ENCODE measurements at places on chromosomes 1 and 21. TPM values are rescaled to one million over a fixed set of nuclear protein-coding genes. Genes with fewer than 3 reads are reported as not detected.

The BSND gene
- not detected for polyA plus RNA-seq

The TCHH gene
- polyA plus RNA-seq = not detected

The RGS16 gene
- 4.2 TPM for polyA plus RNA-seq

The TMEM240 gene
- not detected for polyA plus RNA-seq

The ANKRD35 gene
- polyA plus RNA-seq = not detected

The ALX3 gene
- not detected for polyA plus RNA-seq

The PODN gene
- polyA plus RNA-seq = not detected

The C21orf58 gene
- 0.64 TPM for polyA plus RNA-seq

The LRRC39 gene
- polyA plus RNA-seq = not detected

The LIN28A gene
- polyA plus RNA-seq = not detected

The CHODL gene
- polyA plus RNA-seq = 0.20 TPM

The KCNK2 gene
- polyA plus RNA-seq = not detected

The HSPA6 gene
- not detected for polyA plus RNA-seq

The RHBG gene
- not detected for polyA plus RNA-seq

The TNNT2 gene
- not detected for polyA plus RNA-seq

The SLFNL1 gene
- polyA plus RNA-seq = not detected

The PAFAH2 gene
- 9.2 TPM for polyA plus RNA-seq

The SEMA6C gene
- polyA plus RNA-seq = not detected

The PROK1 gene
- polyA plus RNA-seq = not detected

The SAMD13 gene
- not detected for polyA plus RNA-seq

The KDM5B gene
- polyA plus RNA-seq = 24.4 TPM

The TIAM1 gene
- polyA plus RNA-seq = 0.05 TPM

The PTPN7 gene
- 19.1 TPM for polyA plus RNA-seq

The LIPI gene
- not detected for polyA plus RNA-seq

The HEYL gene
- polyA plus RNA-seq = not detected

The GBP4 gene
- polyA plus RNA-seq = 20.4 TPM

The ZBTB8B gene
- polyA plus RNA-seq = not detected

The CLDN14 gene
- polyA plus RNA-seq = not detected

The NPHS2 gene
- polyA plus RNA-seq = not detected

The AKR7A3 gene
- polyA plus RNA-seq = 0.21 TPM

The CACYBP gene
- polyA plus RNA-seq = 148 TPM

The PTCH2 gene
- polyA plus RNA-seq = not detected

The PLPPR5 gene
- not detected for polyA plus RNA-seq

The C1QB gene
- polyA plus RNA-seq = not detected

The ADORA3 gene
- 0.39 TPM for polyA plus RNA-seq

The SLC19A2 gene
- polyA plus RNA-seq = 0.96 TPM

The RPRD2 gene
- 27.2 TPM for polyA plus RNA-seq

The NTRK1 gene
- not detected for polyA plus RNA-seq

The RALGPS2 gene
- polyA plus RNA-seq = 252 TPM

The KRTAP12-2 gene
- polyA plus RNA-seq = not detected

The CNN3 gene
- polyA plus RNA-seq = 8.4 TPM

The PDZK1IP1 gene
- 2.8 TPM for polyA plus RNA-seq

The MIXL1 gene
- 2.8 TPM for polyA plus RNA-seq

The S100A8 gene
- polyA plus RNA-seq = 20.0 TPM

The CLK2 gene
- 12.7 TPM for polyA plus RNA-seq

The SF3B4 gene
- 88.2 TPM for polyA plus RNA-seq

The ORC1 gene
- polyA plus RNA-seq = not detected

The SPRR2A gene
- polyA plus RNA-seq = not detected

The TMPRSS15 gene
- polyA plus RNA-seq = 1.1 TPM

The HPCA gene
- not detected for polyA plus RNA-seq

The CYP4A11 gene
- not detected for polyA plus RNA-seq

The IFFO2 gene
- polyA plus RNA-seq = 1.5 TPM

The RGS2 gene
- polyA plus RNA-seq = 119 TPM

The WDR64 gene
- not detected for polyA plus RNA-seq
